ENCODE measurements at places on chromosomes 2 and 18.

DNA sequence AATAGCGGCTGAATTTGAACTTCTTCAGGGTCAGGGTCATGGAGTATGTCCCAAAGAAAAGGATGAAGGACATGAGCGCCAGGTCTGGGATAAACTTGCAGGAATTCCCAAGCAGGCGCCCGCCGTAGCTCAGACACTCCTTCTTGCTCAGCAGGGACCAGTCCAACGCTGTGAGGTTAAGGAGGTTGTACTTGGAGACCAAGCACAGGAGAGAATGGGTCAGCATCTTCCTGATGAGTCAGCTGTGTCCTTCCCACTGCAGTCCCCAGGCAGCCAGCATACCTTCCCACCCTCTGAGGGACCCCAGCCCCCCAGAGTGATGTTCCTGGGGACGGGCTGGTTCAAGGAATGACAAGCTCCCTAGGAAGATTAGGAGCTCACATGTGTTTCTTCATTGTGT is 40.9 kb downstream of the MTHFD2 start:
- no peak for DNase-seq

- no peak for DNase-seq
Measured at GRCh38 chr2:157748371-157749142, 119.9 kb upstream of the ACVR1C start.

- DNase-seq: no peak
Measured at GRCh38 chr2:61722318-61722717, 131.5 kb downstream of the FAM161A start.

GRCh38 chr2:71811726-71812125 is 335.9 kb downstream of the CYP26B1 start:
- peak; percentile 11 for DNase-seq

GRCh38 chr2:72778410-72778809 is 47.4 kb downstream of the EXOC6B start:
- DNase-seq: no peak

GRCh38 chr2:60984720-60985119 is 32.8 kb upstream of the PEX13 start:
- DNase-seq: no peak

- DNase-seq: no peak
Measured at GRCh38 chr18:76805221-76805620, 17.1 kb upstream of the ZNF236 start.

DNA sequence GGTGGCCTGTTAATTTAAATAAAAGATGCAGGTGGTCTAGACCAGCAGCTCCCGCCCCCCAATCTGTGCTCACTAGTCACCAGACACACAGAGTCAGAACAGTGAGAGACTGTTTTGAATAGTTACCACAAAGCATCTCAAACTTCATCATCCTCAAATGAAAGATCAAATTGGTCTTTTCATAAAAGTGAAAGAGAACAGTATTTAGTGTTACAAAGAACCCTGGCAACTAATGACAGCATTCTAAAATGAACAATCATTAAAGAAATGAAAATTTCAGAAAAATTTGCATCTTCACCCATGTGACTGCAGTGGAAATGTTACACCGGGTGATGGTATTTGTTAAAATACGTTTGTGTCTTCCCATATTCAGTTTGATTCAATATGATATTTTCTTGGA is 65.5 kb upstream of the PMAIP1 start:
- no peak for DNase-seq

DNA sequence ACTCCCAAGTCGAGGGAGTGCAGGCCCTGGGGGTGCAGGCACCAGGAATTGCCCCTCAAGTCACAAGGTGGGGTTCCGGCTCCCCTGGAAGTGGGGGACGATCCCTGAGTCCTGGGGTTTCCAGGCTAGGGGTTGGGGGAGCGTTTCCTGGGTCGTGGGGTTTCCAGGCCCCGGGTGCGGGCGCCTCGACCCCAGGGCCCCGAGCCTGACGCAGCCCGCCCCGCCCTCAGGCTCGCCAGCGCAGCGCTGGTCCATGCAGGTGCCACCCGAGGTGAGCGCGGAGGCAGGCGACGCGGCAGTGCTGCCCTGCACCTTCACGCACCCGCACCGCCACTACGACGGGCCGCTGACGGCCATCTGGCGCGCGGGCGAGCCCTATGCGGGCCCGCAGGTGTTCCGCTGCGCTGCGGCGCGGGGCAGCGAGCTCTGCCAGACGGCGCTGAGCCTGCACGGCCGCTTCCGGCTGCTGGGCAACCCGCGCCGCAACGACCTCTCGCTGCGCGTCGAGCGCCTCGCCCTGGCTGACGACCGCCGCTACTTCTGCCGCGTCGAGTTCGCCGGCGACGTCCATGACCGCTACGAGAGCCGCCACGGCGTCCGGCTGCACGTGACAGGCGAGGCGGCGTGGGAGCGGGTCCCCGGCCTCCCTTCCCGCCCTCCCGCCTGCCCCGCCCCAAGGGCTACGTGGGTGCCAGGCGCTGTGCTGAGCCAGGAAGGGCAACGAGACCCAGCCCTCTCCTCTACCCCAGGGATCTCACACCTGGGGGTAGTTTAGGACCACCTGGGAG is 12.0 kb downstream of the SIGLEC15 start:
- no peak for DNase-seq

DNA sequence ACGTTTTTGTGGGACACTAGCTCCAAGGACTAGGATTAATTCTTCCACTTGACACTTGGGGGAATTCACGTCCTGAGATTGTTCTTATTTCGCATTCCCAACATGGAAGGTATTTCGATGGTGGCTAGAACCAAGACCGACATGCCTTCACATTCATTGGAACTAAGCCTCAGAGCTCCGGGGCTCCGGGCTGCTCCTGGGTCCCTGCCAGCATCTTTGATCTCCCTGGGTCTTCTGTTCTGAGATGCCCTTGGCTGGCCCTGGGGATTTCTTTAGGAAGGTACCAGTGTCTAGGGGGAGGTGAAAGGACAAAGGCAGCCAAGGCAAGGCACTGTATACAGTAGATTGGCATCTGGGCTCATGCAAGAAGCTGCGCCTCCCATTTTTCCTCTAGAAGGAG is 76.8 kb downstream of the DYSF start:
- no peak for DNase-seq

DNA sequence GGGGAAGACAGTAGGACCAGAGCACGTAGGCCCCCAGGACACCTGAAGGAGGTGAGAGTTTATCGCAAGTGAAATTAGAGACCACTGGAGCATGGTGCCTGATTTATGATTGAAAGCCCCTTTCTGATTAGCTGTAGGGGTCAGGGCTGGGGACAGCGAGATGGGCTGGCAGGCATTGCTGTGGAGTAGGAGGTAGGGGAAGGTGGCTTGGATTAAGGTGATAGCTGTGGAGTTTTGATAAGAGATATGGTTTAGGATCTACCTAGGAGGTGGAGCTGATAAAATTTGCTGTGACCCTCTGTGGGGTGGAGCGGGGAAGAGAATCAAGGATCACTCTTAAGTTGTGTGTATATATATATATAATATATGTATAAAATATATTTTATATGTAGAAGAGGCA is 157.5 kb downstream of the CD8B2 start:
- DNase-seq: no peak

GRCh38 chr2:48247206-48247605 is 282.7 kb upstream of the STON1 start:
- no peak for DNase-seq

DNA sequence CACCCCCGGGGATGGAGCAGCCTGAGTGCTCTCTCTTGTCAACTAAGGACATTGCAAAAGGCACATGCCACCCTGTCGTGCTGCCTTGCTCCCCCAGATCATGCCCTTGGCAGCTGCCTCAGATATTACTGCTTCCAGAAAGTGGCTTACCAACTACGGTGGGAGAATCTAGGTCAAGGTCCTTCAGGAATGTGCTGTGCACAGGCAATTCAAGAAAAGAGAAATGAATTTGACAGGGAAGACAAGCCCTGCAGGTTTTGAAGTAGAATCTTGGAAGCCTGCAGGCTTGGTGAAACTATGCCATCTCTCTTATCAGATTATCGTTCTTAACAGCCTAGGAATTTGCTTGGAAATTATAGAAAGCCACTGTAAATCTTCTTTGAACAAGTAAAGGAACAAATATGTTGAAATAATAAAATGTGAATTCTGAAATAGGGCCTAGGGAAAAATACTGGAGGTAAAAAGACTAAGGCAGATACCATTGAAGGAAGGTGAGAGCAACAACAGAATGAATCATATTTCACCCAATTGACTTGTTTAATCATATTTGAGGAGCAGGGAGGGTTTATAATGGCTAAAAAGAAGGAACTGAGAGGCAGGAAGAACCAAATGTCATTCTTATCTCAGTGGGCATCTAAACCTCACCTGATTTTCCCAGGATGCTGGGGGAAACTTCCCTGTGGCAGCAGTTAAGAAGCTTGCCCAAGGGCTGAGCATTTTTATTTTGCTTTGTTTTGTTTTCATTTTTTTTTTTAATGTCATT is 94.0 kb upstream of the GLS start:
- DNase-seq: no peak

- DNase-seq: no peak
Measured at GRCh38 chr18:56115071-56116015, 523.0 kb downstream of the TXNL1 start.

- no peak for DNase-seq
Measured at GRCh38 chr18:54672846-54673475, 81.9 kb downstream of the DYNAP start.

DNA sequence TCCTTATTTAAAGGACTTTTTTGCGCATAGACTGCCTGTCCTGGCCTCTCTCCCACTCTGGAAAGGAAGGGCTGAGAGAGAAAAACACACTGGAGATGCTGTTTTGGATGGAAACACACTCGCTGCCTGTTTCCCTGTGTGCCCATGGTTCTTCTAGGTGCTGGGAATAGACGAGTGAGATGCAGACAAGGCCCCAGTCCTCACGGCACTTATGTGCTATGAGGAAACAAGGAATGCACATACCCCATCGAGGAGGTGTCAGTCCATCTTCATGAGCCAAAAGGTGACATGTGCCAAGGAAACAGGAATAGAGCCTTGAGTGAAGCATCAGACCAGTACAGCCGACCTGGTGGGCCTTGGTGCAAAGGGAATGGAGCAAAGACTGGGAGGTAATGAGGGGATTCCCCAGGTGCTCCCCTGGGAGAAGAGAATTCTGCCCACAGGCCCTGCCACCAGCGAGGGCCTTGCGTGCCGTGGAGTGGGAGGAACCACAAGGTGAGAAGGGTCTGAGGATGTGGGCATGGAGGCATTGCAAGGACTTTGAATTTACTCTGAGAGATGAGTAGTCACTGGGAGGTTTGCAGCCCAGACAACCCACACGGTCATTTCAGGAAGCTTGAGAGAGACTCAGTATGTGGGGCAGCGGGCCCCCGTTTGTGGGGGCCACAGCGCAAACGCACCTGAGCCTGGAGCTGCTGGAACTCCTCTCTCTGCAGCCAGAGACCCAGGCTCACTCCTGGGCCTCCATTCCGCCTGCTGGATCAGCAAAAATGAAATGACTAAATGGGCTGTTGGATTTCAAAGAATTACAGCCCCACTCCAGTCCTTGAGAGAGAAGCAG is 197.5 kb upstream of the COPS8 start:
- no peak for DNase-seq

- DNase-seq: no peak
Measured at GRCh38 chr2:197185676-197186075, 124.9 kb downstream of the ANKRD44 start.

DNA sequence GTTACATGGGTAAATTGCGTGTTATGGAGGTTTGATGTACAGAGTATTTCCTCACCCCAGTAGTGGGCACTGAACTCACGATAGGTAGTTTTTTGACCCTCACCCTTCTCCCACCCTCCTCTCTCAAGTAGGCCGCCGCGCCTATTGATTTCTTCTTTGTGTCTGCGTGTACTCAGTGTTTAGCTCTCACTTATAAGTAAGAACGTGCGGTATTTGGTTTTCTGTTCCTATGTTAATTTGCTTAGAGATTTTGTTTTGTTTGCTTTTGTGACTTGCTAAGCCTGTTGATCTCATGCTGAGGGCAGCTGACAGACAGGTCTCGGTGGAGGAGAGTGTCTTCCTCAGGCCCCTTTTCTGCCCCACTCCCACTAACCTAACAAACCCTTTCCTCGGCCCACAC is 36.2 kb downstream of the ACOXL start:
- DNase-seq: no peak

GRCh38 chr2:233799087-233799665 is 21.0 kb downstream of the MROH2A start:
- DNase-seq: no peak

DNA sequence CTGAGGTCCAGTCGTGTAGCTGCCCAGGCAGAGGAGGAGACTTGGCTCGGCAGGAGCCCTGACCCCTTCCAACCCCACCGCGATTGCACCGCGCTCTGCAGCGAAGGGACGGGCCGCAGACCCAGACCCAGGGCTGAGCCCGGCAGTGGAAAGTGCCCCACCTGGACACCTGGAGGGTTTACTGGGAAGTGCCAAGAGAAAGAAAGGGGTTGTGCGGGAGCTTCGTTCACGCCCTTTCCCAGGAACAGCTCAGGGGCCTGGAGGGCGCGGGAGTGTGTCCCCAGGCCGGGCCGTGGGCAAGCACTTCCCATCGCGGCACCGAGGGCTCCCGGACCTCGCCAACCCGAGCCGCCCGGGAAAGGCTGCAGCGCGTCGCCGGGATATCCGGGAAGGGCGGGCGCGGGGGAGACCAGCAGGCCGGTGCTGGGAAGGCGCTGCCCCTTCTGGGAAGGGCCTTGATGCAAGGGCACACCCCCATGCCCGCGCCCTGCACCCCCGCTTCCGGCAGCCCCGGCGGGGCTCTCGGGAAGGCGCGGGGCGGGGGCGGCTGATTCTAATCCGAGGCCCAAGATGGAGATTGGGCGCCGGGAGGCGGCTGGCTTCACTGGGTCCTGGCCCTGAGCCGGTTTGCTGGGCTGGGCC is 36.1 kb upstream of the MRPL33 start:
- DNase-seq: peak; percentile 54

GRCh38 chr18:54257015-54257414 is 12.3 kb upstream of the POLI start:
- DNase-seq: no peak

DNA sequence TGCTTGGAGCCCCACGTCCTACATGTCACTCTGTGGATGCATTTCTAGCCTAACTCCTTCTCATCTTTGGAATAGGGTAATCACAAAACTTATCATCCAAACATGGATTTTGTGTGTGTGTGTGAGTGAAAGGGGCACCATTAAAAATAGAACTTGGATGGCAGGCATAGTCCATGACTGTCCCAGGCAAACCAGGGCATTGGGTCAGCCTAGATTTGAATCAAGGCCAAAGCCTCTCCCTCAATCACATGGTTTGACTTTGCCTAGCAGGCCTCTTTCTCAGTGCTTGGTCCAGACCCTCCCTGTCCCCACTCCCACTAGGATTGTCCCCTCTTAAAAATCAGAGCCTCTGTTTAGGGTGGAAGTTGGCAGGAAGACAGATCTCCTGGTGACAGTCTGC is 67.4 kb upstream of the BCL2L11 start:
- DNase-seq: no peak
